Left renal cortex interstitium (tissue), 4 donors: ENCODE measurements at places on chromosomes 16 and 17.

GRCh38 chr17:39123627-39124026, 27.8 kb downstream of the PLXDC1 start:
- no peak for DNase-seq

DNA sequence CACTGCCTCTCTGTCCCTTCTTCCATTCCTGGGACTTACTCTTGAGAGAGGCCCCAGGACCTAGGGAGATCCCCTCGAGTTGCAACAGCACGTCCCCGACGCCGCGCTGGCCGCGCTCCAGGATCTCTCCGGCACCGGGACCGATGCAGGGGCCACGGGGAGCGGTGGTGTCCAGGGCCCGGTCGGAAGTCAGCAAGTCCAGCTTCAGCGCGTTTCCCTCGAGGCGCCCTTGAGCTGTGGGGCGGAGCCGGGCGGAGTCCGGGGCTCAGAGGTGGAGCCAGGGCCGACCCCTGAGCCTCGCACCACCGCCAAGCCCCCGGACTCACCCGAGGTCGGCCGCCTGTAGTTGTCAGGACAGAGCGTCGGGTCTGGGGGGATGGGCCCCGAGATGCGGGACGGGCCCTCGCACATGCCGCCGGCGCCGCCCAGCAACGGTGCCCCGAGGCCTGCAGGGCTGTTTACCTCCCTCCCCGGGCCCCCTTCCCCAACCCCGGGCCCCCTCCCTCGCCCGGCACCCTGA, 458 bp downstream of the ENKD1 start:
- no peak for DNase-seq

- no peak for DNase-seq
Observed at GRCh38 chr16:58614212-58614611, 15.4 kb downstream of the CNOT1 start.

GRCh38 chr17:45225964-45226530, 4.4 kb downstream of the FMNL1 start:
- no peak for DNase-seq
